ENCODE measurements at places on chromosomes 12 and 14.

- DNase-seq = no peak
Observed at GRCh38 chr14:77707355-77707723, 484 bp downstream of the ALKBH1 start.

DNA sequence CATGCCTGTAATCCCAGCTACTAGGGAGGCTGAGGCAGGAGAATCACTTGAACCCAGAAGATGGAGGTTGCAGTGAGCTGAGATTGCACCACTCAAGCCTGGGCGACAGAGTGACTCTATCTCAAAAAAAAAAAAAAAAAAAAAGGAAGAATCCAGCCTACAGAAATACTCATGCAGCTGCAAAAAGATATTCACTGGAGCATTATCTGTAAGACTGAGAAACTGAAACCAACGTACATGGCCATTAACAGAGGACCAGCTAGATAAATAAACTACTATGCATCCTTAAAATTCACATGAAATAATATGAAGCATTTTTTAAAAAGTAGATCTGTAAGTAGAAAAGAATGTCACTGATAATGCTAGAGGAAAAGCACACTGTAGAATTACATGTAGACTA, 3.5 kb downstream of the SLC7A7 start:
- DNase-seq = no peak

DNA sequence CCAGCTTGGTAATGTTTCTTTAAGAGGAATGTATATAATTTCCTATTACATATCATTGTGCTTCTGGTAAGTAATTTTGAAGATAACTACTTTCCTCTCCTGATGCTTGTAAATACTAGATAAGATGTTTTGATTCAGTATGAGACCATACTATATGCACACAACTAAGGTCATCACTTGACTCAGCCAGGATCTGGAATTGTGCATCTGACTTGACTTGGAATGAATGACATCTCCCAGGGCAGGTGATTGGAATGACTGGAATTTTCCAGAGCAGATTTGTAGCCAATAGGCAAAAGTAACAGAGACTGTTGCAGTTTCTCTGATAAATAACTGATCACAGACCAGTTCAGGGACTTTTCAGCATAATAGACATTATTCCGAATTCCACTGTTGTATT, 11.1 kb downstream of the BEST3 start:
- no peak for DNase-seq

DNA sequence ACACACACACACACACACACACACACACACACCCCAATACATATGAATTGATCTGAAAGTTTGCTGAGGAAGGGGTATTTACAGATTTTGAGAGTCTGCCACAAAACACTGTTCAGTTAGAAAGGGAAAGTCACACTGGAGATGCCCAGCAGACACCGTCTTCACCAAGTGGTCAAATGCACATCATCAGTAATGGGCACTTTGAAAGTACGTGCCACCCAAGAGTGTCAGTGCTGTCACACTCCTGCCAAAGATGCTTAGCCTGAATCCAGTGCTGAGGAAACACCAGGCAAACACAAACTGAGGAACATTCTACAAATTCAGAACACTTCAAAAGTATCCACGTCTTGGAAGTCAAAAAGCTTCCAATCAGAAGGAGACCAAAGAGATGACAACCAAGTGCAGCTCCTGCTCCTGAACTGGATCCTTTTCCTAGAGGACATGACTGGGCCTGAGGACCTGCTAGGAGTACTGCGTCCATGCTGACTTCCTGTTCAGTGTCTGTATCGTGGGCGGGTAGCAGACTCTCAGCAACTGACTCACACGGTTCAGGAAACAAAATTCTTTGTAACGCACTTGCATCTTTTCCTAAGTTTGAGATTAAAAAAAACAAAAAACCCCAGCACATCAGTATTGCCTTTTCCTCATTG, 18.6 kb downstream of the PSMC1 start:
- no peak for DNase-seq

GRCh38 chr14:56300495-56300894, 182.3 kb downstream of the PELI2 start:
- no peak for DNase-seq

- no peak for DNase-seq
Observed at GRCh38 chr14:52032204-52032801, 36.6 kb downstream of the NID2 start.

GRCh38 chr12:119649202-119649808, 18.6 kb upstream of the PRKAB1 start:
- no peak for DNase-seq

GRCh38 chr12:131872154-131873051, 22.0 kb upstream of the ULK1 start:
- DNase-seq = no peak

GRCh38 chr12:623172-623864, 39.9 kb downstream of the NINJ2 start:
- no peak for DNase-seq

DNA sequence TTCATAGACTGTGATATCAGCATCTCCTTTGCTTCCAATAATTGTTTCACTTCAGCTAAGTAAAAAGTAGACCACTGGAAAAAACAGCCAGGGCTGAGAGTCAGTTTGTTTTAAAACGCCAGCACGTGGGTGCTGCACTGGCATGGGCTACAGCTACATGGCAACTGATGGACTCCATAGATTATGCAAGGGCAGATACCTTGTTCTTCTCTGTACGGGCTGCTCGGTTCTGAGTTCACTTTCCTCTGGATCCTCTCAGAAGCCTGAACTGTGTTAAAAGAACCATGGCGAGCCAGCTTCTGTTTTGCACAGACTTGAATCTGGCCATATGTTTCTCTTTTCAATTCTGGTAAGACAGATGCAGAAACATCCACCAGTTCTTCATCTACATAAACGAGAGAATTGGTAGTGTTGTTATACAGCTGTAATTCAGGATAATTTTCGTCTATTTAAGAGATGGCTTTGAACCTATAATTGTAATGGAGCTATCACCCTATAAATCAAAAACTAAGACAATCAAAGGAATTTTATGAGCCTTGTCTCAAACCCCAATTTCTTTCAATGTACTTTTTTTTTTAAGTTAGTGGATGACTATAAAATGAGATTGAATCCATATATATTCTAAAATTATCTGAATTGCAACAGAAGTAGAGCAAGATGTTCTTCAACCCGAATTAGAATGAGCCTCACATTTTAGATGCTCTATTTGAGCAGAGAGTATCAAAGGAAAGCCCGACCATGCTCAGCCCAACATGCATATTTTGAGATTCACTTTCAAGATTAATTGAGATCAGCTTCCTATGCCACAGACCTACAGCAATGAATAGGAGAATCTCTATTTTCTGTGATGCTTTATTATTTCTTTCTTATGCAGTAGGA, 31.5 kb downstream of the E2F7 start:
- no peak for DNase-seq

GRCh38 chr12:92334552-92334951, 188.9 kb upstream of the BTG1 start:
- no peak for DNase-seq

DNA sequence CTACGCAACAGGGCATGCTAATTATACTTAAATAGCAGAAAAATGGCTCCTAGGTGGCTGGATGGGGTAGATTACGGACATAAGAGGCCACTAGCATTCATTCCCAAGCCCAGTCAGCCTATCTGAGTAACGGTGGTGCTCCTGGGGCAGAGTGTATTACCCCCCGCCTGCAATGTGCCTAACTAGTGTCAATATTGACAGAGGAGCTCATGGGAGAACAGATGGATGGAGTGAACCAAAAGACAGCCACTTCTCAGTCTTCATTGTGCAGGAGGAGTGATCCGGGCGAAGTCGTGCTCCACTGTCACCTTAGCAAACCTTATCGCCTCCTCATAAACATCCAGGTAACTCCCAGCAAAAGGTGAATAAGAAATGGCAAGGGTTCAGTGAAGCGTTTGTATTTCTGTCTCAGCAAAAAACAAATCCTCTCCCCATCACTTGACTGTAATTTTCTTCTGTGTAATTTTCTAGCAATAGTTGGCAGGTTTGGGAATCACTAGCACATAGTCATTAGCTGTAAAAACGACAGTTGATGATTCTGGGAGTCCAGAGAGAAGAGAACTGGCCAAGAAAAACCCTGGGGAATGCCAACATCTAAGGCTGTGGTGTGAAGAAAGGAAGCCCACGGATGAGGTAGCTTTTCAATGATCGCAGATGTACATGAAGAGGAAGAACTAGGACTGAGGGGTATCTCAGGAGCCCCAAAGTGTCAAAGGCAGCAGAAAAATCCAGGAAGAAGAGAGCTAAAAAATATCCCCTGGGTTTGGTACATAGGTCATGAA, 126.6 kb upstream of the BCL2L14 start:
- no peak for DNase-seq

DNA sequence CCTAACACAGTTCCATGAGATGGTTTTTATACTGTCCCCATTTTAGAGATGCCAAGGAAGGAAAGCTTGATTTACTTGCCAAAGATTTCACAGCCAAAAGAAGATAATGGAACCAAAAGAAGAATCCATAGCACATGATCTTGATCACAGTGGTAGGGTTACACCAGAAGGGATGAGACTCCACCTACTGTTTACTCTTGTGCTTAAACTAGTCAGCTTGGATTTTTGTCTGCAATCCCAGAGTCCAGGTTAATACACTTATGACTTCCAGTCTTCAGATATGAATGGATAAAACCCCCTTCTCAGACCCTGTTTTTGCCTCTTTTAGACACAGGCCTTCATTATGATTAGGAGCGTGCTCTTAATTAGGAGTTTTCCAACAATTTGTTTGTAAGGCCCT, 454.2 kb downstream of the AEBP2 start:
- DNase-seq = no peak

- peak; percentile 26 for DNase-seq
Observed at GRCh38 chr14:104196461-104197140, 58.2 kb downstream of the KIF26A start.

GRCh38 chr14:37241198-37241597, 43.5 kb downstream of the MIPOL1 start:
- DNase-seq = no peak

GRCh38 chr12:111045941-111046340, 125.6 kb upstream of the MYL2 start:
- DNase-seq = no peak

- DNase-seq = no peak
Observed at GRCh38 chr12:27682534-27682933, 13.7 kb upstream of the REP15 start.

- no peak for DNase-seq
Observed at GRCh38 chr12:57731411-57732080, 7.0 kb downstream of the AGAP2 start.

DNA sequence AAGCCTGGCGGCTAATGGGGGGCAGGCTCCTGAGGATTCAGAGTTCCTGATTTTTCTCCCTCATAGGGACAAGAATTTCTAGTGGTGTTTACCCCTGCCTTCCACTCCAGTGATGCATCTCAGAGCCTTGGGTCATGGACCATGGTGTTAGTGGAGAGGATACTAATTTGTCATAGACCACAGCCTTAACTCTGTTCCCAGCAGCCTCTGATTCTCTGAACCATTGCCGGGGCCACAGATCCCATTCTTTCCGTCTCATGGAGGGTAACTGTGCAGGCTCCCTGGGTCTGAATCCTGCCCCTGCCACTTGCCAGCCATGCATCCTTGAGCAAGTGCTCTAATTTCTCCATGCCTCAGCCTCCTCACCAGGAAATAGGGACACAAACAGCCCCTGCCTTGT, 55.1 kb downstream of the RPH3A start:
- no peak for DNase-seq

GRCh38 chr12:120640861-120641833, 721 bp downstream of the CABP1 start:
- DNase-seq = peak; percentile 49

DNA sequence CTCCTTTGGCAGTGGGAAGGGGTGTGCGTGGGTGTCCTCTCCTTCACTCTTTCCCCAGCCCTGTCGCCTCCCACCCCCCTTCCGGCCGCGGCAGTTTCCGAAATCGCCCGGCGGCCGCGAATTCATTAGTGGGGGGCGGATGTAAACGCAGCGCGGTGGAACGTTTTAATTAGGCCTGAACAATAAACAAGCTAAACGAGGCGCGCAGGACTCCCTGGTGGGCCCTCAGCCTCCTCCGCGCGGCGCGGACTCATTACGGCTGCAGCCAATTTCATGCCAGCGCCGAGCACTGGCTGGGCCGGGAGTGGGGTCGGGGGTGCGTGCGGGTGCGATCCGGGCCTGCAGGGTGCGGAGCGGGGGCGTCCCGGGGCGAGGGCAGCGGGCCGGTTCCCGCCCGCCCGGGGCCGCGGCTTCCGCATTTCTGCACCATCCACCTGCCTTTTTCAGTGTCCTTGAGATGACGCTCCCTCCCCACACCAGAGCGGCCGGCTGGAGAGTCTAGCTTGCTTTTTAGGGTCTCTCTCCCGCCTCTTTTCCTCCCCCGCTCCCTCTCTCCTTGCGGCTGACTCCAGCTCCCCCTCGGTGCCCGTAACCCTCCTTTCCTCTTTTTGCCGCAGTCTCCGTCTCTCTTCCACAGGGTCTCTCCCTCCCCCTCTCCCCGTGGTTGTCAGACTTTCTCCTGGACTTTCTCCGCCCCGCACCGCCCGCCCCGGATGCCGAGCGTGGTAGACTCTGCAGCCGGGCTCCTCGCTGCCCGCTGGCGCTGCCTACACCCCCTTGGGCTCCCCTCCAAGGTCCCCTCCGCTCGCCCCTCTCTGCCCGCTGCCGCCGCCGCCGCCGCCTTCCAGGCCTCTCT, at the start of gene CISTR:
TSS of gene CISTR (minus strand) at position 644 of the 856 bp plus-strand sequence.
- DNase-seq = peak; percentile 89

GRCh38 chr14:21236948-21237797, 32.1 kb downstream of the HNRNPC start:
- no peak for DNase-seq

- DNase-seq = no peak
Observed at GRCh38 chr14:65943150-65943549, 530.6 kb downstream of the FUT8 start.

DNA sequence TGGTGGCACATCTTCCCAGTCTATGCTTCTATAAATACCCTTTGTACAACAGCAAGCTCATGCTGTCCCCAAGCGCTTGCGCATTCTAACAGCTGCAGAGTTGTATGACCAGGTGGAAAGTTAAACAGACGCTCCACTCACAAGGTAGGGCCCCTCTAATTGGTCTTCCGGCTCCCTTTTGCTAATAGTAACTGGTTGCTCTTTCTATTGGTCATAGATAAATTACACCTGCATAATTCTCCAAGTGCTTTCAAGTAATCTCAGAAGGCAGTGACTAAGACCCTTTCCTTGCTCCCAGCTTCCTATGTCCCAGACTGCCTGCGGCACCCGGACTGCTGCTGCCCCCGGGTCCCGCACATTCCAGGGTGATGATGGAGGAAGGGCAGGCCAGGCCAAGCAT, 6.1 kb upstream of the TSPAN9 start:
- no peak for DNase-seq

DNA sequence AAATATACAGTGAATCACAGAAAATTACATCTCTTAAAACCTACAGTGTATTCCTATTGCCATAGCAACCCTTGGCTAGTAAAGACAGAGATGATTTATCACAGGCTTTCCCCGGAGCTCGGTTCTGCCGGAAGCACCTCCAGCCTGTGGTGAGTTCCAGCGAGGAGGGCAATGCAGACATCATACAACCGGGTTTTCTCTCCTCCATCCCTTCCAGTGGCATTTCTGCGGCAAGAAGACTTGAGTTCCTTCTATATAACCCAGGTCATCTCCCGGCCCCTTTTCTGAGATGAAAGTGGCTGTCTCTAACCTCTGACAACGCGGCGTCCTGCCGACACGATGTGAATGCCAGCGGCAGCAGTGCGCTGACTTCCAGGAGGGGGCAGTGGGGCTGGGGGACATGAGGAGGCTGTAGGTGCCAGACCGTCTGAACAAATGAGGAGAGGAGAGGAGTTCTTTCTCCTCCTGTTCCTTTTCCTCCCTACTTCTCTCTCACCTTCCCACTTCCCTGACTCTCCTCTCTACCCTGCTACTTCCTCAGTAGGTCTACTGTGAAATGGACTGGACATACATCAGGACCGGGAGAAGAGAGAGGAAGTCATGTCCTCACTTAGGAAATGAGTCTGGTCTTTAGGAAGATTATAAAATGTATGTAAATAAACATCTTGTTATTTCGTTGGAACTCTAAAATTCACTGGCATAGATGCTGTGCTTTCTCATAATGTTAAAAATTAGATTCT, 68.6 kb upstream of the MAX start:
- DNase-seq = peak; percentile 62
